ENCODE measurements at places on chromosomes 11 and 22.
A peak's percentile ranks its signal among the peaks of the same experiment; 100 is the strongest.

DNA sequence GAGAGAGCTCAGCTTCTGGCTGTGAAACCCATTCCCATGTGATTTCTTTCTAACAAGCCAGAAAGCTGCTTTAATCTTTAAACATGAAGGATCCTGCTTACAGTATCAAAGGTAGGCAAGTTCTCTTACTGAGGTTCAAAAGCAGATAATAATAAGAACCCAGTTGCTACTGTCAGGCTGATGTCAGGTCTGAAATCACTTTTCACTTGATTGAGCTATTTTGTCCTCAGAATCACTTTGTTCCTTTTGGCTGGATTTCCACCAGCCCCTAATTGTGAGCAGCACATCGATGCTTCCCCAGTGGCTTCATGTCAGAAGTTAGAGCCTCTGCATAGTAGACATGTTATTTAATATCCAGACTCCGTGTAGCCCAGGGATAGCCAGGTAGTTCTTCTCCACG is 55.8 kb upstream of the CEP295 start:
- no peak for DNase-seq

DNA sequence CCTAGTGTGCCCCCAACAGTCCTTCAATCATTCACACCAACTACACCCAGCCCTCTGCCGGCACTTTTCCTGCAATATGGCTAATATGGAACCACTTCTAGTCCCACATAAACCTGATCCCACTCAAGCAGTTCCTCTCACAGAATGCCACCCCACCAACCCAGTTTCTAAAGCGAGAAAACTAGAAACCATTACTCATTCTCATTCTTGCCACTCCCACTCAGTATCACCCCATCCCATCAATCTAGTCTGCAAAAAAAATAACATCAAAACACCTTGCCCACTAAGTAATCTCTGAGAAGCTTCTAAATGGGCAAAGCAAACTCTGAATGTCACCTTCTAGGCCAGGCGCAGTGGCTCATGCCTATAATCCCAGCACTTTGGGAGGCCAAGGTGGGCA is 17.9 kb downstream of the NAP1L4 start:
- DNase-seq, result no peak

DNA sequence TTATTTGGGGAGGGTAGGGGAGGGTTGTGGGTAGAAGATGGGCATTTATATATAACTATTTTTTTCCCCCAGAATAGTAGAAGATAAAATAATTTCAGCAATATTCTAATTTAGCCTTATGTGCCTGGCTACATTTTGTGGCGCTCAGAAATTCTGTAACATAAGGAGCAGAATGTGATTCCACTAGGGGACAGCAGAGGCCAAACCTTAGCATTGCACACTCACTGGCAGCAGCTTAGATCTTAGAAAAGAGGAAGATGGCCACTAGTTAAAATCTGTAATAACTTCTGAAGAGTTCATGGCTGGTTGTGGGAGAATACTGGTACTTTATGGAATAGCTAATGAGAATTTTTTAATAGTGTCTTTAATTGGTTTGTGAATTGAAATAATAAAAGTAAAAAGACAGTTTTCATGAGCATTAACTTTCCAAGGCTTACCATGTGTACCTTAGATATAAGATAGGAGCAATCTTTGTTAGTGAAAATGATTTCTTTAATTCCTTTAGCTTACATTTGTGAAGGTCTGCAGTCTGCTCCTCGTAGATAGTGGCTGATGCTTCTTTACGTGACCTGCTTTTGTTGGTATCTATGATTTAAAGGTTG is 33.1 kb downstream of the DDX10 start:
- DNase-seq, result peak; percentile 58

- no peak for DNase-seq
Measured at GRCh38 chr11:65060913-65061408, 2.6 kb upstream of the NAALADL1 start.

DNA sequence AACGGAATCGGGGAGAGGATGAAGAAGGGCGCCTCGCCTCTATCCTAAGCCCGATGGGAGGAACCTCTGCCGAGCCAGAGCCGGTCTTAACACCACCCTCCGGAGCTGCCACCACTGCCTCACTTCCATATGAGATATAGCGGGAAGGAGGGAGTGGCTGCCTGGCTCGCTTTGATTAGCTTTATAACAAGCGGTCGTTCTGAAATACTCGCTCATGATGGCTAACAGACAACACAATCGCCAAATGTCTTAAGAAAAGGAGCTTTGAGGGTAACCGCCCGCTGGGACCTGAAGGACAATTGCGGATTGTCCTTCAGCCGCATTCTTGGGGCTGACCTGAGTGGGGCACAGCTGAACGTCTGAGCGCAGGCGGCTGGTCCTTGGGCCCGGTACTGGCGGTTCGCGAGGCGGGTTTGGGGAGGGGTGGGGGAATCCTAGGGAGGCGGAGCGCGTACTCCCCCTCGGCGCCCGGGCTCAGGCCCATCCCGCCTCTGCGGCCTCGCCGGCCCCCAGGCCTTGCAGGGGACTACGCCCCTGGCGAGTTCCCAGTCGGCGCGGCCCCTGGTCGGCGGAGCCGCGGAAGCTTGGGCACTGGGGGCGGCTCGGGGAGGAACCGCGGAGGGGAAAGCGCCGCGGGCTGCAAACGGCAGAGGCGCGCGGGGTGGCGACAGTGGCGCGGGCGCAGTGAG is at the start of gene PLAAT5:
TSS of gene PLAAT5 (minus strand) at position 617 of the 689 bp plus-strand sequence. CDS start at position 484, 133 bp downstream.
- no peak for DNase-seq

DNA sequence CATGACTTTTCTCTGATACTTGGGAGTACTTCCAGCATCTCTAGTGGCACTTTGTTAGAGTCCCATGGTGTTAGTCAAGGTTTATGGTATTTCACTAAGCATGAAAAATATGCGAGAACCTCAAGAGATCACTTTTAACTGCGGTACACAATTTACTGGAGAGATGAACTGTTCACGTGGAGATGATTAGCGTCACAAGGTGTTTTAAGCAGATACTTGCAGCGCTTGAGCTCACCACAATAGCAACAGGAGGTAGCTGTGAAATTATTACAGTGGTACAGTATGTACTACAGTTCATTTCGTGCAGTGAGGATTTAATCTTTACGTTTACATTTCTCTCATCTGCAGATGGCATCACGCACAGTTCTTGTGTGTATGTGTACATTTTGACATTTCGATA is 4.5 kb downstream of the PARVA start:
- no peak for DNase-seq

GRCh38 chr11:297586-298405 is 1.5 kb downstream of the IFITM5 start:
- DNase-seq, result no peak

- peak; percentile 6 for DNase-seq
Measured at GRCh38 chr11:128095466-128095981, 491.8 kb downstream of the ETS1 start.

- DNase-seq, result no peak
Measured at GRCh38 chr22:35687461-35687860, 30.2 kb upstream of the APOL5 start.

GRCh38 chr22:47115518-47115890 is 353.1 kb downstream of the TBC1D22A start:
- DNase-seq, result no peak

GRCh38 chr11:64544616-64545296 is 46.3 kb upstream of the SLC22A12 start:
- no peak for DNase-seq

GRCh38 chr11:6925636-6926207 is 504 bp upstream of the ZNF215 start:
- DNase-seq, result no peak

DNA sequence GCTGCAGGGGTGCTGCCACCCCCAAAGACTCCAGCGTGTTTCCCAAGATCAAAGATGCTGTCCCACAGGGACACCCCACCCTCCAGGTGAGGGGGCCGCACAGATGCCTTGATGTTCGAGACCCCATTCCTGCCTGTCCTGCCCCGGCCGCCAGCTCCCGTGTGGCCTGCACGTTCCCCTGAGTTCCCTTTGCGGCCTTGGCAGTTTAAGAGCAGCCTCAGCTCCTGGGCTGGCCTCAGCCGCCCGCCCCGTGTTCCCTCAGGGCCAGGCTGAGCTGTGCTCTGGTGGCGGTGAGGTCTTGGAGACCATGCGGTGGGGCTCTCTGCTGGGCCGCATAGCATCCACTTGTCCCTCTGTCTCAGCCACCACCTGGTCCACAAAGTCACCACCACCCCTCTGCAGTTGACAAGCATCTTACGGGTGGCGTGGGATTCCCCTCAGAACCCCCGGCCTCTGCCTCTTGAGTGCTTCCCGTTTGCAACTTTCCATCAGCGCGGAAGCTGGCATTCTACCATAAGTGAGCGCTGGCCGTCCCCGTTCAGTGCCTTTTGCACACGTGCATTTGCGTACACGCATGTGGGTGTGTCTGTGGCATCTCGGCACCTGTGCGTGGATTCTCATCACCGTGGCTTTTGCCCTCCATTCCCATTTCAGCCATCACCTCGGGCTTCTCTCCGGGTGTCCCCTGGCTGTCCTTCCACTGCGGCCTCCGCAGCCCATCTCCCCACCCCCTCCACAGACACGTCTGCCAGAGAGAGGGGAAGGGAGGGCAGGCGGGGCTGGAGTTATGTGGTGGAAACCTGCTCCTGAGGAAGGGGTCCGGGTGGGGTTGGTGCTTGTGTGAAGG is 35.9 kb downstream of the CTTN start:
- no peak for DNase-seq

- DNase-seq, result no peak
Measured at GRCh38 chr22:34841911-34842310, 224.0 kb upstream of the ISX start.

GRCh38 chr11:7675631-7676030 is 2.3 kb upstream of the CYB5R2 start:
- no peak for DNase-seq

GRCh38 chr22:19383292-19383691 is 48.2 kb downstream of the HIRA start:
- DNase-seq, result no peak

GRCh38 chr11:74139151-74139918 is 31.5 kb downstream of the C2CD3 start:
- no peak for DNase-seq

- peak; percentile 46 for DNase-seq
Measured at GRCh38 chr22:22508274-22509176, at the start of gene ZNF280B. ZNF280B (minus strand) TSS chr22:22508742; CDS start chr22:22489398, 19,344 bp downstream.

GRCh38 chr11:121071846-121072450 is 29.1 kb upstream of the TECTA start:
- DNase-seq, result no peak

DNA sequence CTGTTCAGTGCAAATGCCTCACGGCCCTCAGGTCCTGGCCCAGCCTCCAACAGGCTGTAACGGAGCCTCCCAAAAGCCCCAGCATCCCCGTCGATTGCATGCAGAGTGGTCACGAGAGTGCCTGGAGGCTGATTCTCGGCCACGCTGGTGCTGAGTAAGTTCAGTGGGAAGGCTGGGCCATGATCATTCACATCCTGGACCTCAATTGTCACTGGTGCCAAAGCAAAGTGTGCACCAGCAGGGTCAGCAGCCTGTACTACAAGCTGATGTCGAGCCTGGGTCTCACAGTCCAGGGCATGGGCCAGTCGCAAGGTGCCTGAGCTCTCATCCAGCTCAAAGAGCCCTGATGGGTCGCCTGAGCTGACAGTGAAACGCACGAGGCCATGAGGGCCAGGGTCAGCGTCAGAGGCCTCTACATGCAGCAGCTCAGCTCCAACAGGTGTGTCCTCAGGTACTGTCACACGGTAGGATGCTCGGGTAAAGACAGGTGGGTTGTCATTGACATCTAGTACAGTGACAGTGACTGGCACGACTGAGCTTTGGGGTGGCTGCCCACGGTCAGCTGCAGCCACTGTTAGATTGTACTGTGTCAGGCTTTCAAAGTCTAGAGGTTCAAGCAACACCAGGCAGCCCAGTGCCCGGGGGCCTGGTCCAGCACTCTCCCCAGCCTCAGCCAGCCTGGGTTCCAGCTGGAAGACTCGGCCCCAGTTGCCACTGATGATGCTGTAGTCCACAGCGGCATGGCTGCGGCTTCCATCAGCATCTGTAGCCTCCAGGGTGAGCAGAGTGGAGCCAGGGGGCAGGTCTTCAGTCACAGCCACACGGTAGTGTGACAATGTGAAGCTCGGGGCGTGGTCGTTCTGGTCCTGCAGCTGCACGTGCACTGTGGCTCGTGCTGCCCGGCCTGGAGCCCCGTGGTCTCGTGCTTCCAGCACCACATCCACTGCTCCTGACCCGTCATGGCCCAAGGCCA is 4.5 kb upstream of the TPP1 start:
- DNase-seq, result no peak

DNA sequence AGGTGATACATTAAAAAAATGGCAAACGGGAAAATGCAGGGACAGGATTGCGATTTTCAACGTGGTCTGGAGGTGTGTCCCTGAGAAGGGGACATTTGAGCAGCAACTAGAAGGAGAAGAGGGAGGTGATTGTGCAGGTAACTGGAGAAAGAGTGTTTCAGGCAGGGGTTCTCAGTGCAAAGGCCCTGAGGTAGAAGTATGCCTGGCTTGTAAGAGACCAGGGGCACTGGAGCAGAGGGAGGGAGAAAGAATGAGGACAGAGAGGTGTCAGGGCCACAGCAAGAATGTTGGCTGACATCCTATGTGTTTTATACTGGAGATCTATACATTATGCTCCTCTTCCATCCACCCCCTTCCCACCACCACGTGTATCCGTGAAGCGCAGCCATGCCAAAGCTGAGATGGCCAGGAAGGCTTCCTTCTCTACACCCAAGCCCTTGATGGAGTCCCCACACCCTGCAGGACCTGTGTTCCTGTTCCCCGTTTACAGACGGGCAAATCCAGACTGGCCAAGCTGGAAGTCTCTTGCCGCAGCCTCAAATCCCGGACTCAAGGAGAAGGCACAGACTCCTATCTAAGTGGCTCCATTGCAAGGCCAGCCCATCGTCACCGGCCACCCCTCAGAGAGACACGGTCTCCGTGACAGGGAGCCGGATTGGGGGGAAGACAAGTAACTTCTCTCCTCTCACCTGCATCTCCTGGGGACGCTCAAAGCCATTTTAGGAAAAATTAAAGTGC is 416.1 kb downstream of the MN1 start:
- no peak for DNase-seq

GRCh38 chr11:57787006-57787604 is 25.5 kb downstream of the CTNND1 start:
- no peak for DNase-seq

- no peak for DNase-seq
Measured at GRCh38 chr11:4862447-4863236, 13.6 kb upstream of the OR51S1 start.

DNA sequence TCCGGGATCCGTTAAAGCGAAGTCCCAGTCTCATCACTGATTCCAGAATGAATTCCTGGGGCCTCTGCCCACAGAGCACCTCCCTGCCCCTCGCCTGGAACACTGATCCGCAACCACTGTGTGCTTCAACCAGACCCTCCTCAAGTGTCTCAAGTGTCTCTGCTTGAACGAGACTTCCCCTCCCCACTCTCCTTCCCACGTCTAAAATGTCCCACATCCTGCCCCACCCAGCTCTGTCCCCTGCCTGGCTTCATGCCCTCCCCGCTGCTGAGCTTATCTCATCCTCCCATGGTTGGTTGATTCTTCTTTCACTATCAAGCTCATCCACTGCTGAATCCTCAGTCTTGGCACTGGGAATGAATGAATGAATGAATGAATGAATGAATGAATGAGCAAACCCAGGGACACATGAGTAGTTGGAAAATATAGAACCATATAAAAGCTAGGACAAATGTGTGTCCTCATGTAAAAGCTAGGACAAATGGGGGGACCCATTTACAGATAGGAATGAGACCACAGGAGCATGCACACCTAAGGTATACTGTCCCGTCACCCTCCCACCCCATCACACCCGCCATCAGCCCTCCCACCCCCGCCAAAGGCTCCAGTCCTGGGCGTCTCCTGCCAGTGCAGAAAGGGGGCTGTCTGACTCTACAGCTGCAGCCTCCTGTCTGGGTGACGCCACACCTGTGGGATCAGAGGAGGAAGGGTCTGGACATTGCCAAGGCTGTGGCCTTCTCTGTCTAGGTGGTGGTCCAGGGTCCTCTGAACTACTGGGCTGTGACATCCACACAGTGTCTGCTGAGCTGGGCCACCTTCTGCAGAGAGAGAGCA is 71.4 kb upstream of the LINC01488 start:
- no peak for DNase-seq

GRCh38 chr22:20436768-20437612 is 635 bp downstream of the SCARF2 start:
- DNase-seq, result no peak
